ENCODE measurements at places on chromosomes 7 and 10. TPM values are rescaled to one million over a fixed set of nuclear protein-coding genes. Genes with fewer than 3 reads are reported as not detected.

GRCh38 chr10:75730847-75731246 lies 299.4 kb downstream of the LRMDA start:
- DNase-seq, result no peak
- H3K36me3 ChIP-seq, result no peaks in the 10 kb centered on the region
- no peaks in the 10 kb centered on the region for H3K27me3 ChIP-seq
- H3K4me3 ChIP-seq, result no peak overlapping the region
- no peak overlapping the region for H3K27ac ChIP-seq
- H3K4me1 ChIP-seq, result no peaks in the 10 kb centered on the region

GRCh38 chr10:49739426-49739825 lies 22.7 kb downstream of the OGDHL start:
- H3K4me3 ChIP-seq, result no peak overlapping the region
- DNase-seq, result no peak
- H3K4me1 ChIP-seq, result no peaks in the 10 kb centered on the region
- H3K27ac ChIP-seq, result no peak overlapping the region
- H3K27me3 ChIP-seq, result no peaks in the 10 kb centered on the region
- no peaks in the 10 kb centered on the region for H3K36me3 ChIP-seq

DNA sequence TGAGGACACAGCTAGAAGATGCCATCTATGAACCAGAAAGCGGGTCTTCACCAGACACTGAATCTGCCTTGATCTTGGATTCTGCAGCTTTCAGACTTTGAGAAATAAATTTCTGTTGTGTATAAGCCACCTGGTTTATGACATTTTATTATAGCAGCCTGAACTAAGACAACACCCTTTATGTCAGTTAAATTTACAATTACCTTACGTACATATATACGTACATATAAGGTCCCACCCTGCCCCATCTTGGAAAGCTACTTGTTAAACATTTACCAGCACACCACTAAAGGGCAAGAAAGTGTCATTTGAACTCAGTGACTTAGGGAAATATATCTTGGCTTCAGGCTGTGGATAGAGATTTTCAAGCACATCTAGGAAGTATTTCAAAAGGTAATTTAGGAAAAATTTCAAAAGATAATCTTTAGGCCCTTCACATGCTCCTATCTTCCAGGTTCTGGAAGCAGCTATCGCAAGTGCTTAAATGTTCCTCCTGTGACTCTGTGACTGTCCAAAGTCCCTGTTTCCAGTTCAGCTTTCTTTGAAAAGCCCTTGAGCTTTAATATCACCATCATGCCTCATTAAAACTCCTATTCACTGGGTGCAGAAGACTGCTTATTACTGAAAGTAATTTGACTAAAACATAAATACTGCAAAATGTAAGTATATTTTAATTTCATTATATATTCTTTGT lies 9.6 kb upstream of the SRI start:
- no peak for DNase-seq
- H3K27me3 ChIP-seq, result no peaks in the 10 kb centered on the region
- no peak overlapping the region for H3K27ac ChIP-seq
- H3K4me3 ChIP-seq, result no peak overlapping the region
- no peaks in the 10 kb centered on the region for H3K4me1 ChIP-seq
- H3K36me3 ChIP-seq, result no peaks in the 10 kb centered on the region

- no peak overlapping the region for H3K4me3 ChIP-seq
- no peaks in the 10 kb centered on the region for H3K4me1 ChIP-seq
- no peak overlapping the region for H3K27ac ChIP-seq
Measured at GRCh38 chr10:78629773-78630172, 439.0 kb upstream of the ZMIZ1 start.

DNA sequence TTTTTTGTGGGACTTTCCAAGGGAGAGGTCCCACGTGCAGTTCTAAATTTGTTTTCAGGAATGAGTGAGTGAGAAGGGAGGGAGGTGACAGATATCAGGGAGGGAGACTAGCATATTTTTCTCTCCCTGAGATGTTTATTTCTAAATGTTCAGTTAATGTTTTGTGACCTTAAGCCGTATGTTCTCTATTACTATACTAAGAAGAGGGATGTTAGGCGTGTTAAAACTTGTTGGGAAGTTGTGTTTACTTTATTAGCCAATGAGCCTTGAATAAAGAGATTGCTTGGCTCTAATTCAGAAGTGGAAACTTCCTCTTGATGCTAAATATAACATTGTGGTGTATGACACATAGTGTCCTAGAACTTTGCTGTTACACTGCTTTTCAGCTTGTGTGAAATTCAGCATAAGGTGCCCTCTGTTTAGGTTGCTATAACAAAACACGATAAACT lies 37.3 kb downstream of the DNAH11 start:
- no peak overlapping the region for H3K4me3 ChIP-seq
- H3K27me3 ChIP-seq, result no peaks in the 10 kb centered on the region
- H3K27ac ChIP-seq, result no peak overlapping the region
- H3K36me3 ChIP-seq, result 0 out of 2 replicates have a peak, but pooled peaks cover 2% of the 10 kb centered on the region

- H3K4me1 ChIP-seq, result no peaks in the 10 kb centered on the region
- no peaks in the 10 kb centered on the region for H3K27me3 ChIP-seq
- H3K27ac ChIP-seq, result no peak overlapping the region
- DNase-seq, result no peak
- H3K36me3 ChIP-seq, result no peaks in the 10 kb centered on the region
Measured at GRCh38 chr10:14074062-14074884, 256.5 kb downstream of the FRMD4A start.

DNA sequence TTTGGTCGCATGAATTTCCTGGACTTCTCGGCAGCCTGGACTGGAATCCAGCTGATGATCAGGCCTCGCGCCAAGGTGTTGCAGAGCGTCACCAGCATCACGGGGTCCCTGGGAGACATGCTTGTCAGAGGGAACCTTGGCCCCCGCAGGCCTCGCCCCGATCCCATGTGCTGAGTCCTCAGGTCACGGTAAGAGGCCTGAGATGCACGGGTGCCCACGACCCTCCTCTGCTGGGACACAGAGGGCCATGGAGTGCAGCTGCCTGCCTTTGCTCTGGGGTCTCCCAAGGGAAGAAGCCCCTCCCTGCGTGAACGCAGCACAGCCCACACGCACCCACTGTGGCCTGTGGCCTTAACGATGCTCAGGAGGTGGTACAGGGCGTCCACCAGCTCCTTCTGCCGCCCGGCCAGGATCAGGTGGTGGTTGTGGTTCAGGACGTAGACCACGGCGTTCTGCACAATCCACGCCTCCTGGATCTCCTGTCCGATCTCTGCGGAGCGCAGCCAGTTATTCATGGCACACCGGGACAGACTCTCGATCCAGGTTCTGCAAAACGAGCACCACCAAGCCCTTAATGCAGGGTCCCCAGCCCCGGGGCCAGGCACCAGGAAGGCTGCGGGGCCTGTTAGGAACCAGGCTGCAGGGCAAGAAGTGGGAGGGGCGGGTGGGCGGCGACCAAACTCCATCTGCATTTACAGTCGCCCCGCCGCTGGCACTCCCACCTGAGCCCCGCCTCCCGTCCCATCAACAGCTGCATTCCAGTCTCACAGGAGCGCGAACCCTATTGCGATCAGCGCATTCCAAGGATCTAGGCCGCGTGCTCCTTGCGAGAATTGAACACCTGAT lies 29.4 kb downstream of the CFAP46 start:
- no peaks in the 10 kb centered on the region for H3K36me3 ChIP-seq
- peak; percentile 80 for DNase-seq
- no peaks in the 10 kb centered on the region for H3K27me3 ChIP-seq
- H3K4me3 ChIP-seq, result no peak overlapping the region
- no peaks in the 10 kb centered on the region for H3K4me1 ChIP-seq
- no peak overlapping the region for H3K27ac ChIP-seq

DNA sequence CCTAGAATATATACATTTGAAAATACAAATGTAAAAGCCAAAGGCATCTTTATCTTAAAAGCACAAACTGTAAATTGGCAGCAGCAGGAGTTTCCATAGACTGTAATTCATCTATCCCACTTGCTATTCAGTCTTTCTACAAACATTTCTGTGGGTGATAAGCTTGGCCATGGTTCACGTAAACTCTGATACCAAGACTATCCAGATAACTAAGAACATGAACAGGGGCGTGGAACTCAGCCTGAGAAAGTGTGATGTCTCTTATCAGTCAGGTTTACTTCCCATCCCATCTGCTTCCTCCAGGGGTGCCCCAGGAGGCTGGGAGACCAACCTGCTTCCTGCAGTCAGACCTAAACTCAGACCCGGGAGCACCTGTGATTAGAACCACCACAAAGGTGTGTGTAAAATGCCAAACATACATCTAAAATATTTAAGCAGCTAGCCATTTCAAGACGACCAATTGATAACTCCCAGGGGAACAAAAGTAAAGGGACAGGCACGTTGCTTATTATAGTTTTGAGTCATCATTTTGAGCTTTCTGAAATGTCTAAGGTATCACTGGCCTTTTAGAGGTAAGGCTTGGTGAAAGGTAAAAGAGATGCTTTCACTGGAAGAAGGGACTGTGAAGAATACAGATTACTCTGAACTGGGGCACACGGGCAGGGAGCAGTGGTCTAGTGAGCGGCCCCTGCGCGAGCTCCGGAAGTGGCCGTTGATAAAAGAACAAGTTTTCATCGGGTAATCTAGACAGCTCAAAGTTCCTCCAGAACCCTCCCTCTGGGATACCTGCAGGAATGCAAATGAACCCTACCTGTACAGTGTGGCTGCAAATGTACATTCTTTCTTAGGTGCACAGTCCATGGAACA lies 51.5 kb downstream of the RSU1 start:
- H3K4me1 ChIP-seq, result no peaks in the 10 kb centered on the region
- H3K27me3 ChIP-seq, result no peaks in the 10 kb centered on the region
- H3K4me3 ChIP-seq, result no peak overlapping the region
- no peaks in the 10 kb centered on the region for H3K36me3 ChIP-seq
- no peak for DNase-seq
- no peak overlapping the region for H3K27ac ChIP-seq

DNA sequence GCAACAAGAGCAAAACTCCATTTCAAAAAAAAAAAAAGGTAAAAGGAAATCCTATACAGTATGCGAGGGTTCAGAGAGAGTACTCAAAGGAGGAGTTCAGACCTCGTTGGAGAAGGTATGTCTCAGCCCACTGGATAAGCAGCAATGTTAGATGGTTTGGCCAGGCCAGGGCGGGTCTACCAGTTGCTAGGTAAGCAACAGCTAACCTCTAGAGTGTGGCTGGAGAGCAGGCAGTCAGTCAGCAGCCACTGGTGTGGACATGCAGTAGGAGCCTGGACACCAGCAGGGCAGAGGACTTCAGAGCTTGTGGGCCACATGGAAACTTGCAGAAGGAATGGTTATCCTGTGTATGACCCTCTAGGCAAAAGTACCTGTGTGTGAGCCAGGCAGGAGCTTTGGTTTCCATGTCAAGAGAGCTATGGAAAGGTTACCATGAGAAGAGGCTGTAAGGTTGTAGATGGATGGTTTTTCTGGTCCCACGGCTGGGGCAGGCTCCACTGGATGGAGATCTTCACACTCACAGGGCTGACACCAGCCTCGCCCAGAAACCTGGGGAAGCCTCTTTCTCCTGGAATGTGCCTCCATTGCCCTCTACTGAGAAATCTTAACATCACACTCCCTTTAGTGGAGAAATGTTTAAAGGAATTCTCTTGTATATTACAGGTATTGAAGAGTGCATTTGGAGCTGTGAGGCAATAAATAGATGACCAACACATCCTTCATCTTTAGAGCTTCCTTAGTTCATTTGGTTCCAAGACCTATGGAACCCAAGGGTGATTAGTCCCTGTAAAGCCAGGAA lies 63.6 kb downstream of the CCDC186 start:
- DNase-seq, result no peak
- no peak overlapping the region for H3K4me3 ChIP-seq
- no peaks in the 10 kb centered on the region for H3K27me3 ChIP-seq
- H3K36me3 ChIP-seq, result no peaks in the 10 kb centered on the region
- no peaks in the 10 kb centered on the region for H3K4me1 ChIP-seq

- no peak for DNase-seq
- H3K27ac ChIP-seq, result no peak overlapping the region
- H3K36me3 ChIP-seq, result no peaks in the 10 kb centered on the region
- no peaks in the 10 kb centered on the region for H3K27me3 ChIP-seq
Measured at GRCh38 chr7:37970211-37970610, 49.8 kb downstream of the EPDR1 start.

- no peaks in the 10 kb centered on the region for H3K27me3 ChIP-seq
- H3K4me3 ChIP-seq, result no peak overlapping the region
- no peak overlapping the region for H3K27ac ChIP-seq
- DNase-seq, result no peak
Measured at GRCh38 chr10:24177636-24178035, 31.3 kb upstream of the KIAA1217 start.

The RBM20 gene
- 0.29 TPM for total RNA-seq

The MCM10 gene
- total RNA-seq, result 60.3 TPM

The DEPP1 gene
- total RNA-seq, result 0.67 TPM

The PAOX gene
- total RNA-seq, result 4.2 TPM

The FAM241B gene
- total RNA-seq, result 18.6 TPM
